ENCODE measurements at places on chromosomes 7 and 10. TPM values are rescaled to one million over a fixed set of nuclear protein-coding genes. Genes with fewer than 3 reads are reported as not detected.

DNA sequence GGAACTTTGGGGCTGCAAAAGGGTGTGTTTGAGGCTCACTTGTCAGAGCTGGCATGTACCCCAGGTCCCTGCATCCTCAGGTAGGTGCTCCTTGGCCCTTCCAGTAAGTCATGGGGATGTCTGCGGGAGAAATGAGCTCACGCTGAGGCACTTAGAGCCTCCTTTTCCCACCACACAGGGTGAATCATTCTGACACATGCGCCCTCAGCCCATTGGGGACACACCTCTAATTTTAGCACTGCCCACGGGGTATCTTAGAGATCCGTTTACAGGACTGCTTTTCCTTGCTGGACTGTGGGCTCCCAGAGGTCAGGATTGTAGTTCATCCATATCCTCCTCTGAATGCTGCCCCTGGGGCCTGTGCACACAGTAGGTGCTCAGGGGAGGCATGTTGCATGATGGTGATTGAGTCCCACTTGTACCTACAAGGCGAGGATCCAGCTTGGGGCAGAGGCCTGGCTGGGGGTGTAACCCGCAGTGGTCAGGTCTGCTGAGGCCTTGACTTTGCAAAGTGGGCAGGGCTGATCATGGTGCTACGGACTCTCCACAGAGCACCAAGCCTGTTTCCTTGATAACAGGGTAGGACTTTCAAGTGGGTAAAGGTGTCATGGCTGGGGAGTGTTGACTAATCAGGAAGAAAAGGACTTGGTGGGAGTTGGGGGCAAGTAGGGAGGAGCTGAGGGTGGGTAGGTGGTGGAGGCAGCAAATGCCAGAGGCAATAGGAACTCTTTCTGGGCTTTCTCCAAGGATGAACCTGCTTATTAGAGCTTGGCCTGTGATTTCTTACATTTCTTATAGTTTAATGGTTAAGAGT lies 5.8 kb downstream of the TSPAN15 start:
- DNase-seq, result no peak

UMAD1 gene
- polyA plus RNA-seq, result 3.5 TPM

GRCh38 chr10:77116904-77117303 lies 520.7 kb downstream of the KCNMA1 start:
- no peak for DNase-seq

- DNase-seq, result no peak
These were observed 118.5 kb upstream of the DIP2C start for GRCh38 chr10:807958-808353.

NKX2-3 gene
- not detected for polyA plus RNA-seq

- DNase-seq, result no peak
These were observed 40.0 kb upstream of the BMPR1A start for GRCh38 chr10:86716466-86716865.

NODAL gene
- polyA plus RNA-seq, result not detected

OLAH gene
- not detected for polyA plus RNA-seq

DNA sequence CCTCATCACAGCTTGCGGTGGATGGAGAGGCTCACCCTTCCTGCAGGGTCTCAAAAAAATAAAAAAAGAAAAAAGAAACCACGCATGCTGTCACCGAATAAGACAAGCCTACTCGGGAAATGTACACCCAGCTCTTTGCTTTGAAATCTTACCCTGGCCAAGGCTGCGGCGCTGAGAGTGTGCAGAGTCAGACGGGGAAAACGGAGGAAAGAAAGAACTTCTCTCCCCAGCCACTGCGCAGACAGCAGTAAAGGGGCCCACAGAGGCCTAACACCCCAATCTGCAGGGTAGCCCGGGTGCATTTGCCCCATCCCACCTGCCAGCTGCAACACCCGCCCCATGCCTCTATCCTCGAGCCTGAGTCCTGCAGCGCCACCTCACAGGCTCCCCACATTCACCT lies 14.8 kb downstream of the SLIT1 start:
- no peak for DNase-seq
